ENCODE measurements at places on chromosomes 7 and 10.

DNA sequence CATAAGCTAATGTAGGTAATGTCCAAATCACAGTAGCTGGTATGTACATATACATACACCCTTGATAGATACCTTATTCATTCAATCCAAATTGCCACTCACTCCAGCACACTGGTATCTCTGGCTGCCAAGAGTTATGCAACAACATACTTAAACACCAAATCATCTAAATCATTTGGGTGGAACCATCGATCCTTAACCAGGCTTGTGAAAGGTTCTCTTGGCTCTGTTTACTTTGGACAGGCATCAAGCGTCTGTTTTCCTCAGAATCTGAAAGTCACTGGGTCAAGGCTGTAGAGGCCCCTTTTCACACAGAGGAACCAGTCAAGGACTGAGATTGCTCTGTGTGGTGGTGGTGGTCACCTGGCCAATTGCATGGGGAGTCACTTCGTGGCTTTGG lies 24.6 kb downstream of the JAZF1 start:
- no peak for DNase-seq

DNA sequence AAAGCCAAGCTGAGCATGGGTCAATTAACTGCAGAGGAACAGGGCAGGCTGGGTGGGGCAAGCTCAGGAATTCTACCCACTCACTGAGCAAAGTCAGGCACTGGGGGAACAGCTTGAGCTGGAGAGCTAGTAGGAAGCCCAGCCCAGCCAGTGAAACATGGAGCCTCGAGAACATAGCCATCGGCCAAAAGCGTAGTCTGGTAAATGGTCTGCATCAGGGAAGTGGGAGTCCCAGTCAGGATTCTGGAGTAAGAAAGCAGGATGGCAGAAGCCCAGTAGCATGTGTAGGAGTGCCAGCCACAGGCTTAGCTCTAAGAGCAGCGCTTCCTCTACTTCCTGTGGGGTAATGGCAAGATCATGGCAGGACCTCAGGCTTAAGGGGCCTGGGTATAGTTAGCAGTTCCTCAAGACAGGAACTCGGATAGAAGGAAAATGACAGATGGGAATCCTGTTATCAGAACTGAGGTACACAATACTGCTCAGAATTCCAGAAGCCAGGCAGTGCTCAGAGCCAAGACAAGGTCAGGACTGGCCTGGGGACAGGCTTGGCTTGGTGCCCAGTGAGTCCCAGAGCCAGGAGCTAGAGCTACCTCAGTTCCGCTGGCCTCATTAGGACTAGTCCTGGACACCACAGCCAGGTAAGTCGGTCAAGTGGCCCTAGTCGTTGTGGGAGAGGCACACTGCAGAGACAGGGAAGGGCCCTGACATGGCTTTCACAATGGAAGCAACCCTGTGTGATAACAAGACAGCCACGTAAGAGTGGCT lies 65.4 kb upstream of the MXI1 start:
- no peak for DNase-seq

DNA sequence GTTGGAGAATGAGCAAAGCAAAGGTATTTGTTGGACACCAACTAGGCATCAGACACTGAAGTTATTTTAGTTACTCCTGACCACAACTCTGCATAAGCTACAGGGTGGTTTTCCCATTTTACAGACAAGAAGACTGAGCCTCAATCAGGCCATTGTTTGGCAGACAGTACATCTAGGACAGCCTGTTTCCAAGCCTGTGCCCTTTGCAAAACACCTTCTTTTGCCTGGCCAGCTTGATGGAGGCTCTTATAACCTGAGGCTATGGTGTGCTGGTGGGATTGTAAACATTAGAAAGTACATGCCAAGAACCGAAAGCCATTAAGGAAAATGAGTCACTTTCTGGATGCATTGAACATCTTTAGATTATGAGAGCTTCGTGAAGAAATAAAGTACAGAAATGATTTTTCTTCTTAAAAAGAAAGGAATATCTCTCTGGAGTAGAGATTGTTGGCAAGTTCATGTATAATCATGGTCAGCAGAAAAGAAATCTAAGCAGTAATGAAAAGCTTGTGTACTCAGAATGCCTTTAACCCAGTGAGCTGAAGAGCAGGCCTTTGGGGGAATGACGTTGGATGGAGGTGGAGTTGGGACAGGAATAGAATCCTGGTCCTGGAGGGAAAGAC lies 140.6 kb downstream of the KIAA1217 start:
- no peak for DNase-seq

GRCh38 chr10:118839348-118839747 lies 84.6 kb upstream of the CACUL1 start:
- no peak for DNase-seq

DNA sequence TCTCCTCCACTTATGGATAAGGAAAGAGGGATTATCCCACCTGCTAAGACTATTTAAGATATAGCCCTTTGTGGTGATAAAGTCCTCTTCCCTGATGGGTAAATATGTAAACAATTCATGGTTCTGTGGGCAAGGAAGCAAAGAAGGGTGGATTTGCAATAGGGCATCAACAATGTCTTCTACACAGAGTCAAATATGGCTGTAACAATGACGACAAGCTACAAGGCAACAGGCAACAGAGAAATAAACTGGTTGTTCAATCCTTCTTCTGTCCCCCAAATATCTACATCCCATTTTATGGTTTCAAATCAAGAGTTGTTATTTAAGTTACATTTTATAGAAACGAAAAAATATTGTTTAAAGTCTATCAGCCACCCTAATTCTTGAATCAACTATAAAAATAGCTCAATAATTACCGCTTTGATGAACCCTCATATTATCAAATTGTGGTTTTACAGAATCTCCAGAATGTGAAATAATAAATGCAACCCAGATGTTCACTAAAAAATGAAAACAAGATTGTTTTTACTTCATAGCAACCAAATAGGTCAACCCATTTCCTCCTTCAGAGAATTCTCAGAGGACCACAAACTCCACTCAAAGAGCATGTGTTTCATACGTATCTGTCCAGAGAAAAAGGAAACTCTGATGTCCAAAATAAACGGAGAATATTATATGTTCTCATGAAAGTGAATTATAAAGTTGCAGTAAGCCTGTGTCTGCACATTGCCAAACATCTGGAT lies 13.8 kb downstream of the CYTH3 start:
- peak; percentile 21 for DNase-seq

DNA sequence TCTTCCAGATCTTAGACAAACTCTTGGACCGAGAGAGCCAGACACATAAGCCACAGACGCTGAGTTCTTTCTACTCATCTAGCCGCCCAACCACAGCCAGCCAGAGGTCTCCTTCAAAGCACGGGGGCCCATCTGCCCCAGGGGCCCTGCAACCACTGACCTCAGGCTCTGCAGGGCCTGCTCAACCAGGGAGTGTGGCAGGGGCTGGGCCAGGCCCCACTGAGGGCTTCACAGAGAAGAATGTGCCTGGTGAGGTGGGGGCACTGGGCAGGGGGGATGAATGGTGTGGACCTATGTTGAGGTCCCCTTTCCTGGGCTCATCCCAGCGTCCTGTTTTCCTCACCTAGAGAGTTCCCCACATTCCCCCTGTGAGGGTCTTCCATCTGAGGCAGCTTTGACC lies 11.4 kb downstream of the ZSWIM8 start:
- DNase-seq, result no peak

GRCh38 chr10:11825796-11826414 lies 2.7 kb downstream of the PROSER2 start:
- DNase-seq, result no peak
